ENCODE measurements at places on chromosomes 5 and 9.

- DNase-seq = no peak
These were observed 4.4 kb upstream of the N4BP3 start for GRCh38 chr5:178108966-178109365.

- DNase-seq = peak; percentile 62
These were observed 35.9 kb downstream of the ASS1 start for GRCh38 chr9:130480673-130481072.

DNA sequence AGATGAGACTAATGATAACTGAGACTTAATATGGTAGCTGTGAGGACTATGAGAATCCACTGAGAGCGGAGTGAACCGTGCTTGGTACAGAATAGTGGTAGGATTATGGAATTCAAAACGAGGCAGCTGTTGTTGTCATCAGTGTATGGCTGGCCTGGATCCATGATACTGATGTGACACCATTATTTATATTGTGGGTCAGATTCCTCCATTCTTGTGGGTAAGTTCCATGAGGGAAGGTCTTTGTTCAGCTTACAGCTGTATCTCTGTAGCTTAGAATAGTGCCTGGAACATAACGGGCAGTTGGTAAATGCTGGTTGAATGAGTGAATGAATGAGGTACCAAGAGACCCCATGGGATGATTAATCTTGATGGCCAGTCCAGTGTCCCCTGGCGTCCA lies 61.8 kb downstream of the ACER2 start:
- no peak for DNase-seq

DNA sequence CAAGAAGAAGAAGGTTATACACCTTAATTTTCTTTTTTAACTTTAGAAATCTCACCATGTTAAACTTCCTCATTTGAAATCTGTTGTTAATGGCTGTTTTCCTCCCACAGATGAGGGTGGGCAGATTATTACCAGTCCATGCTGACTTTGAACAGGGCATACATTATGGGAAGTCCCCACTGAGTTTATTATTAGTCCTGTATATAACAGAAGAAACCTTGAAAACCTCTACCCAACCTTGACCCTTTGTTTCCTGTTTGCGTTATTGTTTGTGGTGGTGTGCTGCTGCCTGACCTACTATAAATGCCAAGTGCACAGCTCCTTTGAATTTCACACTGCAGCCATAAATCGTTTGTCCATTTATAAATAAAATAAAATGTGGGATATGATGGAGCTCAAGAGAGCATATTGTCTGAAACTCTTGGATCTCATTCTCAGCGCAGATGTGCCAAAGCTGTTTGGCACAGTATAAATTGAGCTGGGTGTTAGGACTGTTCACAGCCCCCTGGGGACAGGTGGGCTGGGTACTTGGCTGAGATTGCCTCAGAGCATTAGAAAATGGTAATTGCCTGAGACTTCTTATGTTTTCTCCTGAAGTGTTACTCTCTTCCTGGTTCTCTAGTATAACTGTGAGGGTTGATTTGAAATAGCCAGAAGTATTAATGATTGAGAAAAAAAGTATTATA lies 139.6 kb downstream of the SPATA31D1 start:
- DNase-seq = peak; percentile 14

GRCh38 chr9:101479338-101480030 lies 43.9 kb upstream of the ALDOB start:
- no peak for DNase-seq

- no peak for DNase-seq
These were observed 2.8 kb downstream of the ANKH start for GRCh38 chr5:14868771-14869170.

- DNase-seq = peak; percentile 1
These were observed 386.3 kb downstream of the BNC2 start for GRCh38 chr9:16484180-16484579.

DNA sequence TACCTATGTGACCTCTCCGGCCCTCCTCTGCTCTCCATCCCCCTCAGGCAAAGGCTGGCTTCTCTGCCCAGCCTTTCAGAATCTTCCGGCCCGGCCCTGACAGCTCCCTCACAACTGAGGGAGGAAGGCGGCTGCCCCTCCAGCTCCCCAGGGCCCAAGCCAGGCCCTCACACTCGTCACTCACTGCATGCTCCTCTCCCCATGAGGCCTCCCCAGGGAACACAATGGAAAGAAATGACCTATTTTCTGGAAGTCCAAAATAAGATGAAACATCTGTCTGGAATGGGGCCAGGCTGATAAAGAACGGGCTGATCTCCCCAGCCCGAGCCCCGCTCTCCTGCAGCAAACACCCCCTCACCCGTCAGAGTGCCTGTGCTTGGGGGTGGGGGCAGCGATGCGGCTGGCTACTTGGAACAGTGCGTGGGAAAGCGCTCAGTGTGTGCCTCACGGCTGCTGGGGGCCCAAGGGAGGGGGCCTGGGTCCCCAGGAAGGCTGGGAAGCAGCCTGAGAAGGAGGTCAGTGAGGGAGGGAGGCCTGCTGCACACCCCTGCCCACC lies 11.3 kb downstream of the PDGFRB start:
- no peak for DNase-seq

- DNase-seq = no peak
These were observed 73.6 kb upstream of the ZNF622 start for GRCh38 chr5:16539169-16539666.

DNA sequence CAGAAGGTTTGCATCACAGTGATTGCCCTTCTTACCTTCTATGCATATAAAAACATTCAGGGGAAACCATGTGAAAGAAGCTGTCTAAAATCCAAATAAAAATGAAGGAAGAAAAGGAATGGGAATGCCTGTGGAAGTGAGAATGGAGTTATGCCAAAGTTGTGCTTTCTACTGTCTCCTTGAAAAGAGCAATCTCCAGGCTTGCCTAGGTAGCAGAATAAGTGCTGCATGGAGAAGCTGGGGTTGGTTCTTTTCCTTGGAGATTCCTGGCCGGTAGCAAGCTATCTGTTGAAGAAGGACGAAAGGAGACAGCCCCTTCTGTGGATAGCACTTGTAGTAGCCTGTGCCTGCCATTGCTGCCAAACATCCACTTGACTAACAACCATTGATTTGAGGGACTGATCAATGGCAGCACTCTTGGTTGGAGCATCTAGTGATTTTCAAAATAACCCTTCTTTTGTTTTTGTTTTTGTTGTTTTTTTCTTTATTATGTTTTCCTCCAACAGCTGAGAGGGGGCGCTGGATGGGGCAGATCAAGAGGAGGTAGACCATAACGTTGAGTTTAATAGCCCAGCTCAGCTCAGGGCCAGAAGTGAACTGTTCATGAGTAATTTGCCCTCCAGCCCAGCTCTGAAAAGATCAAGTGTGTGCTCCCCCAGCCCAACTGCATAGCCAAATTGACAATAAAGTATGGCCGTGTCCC lies 1.6 kb downstream of the PLCXD3 start:
- DNase-seq = no peak
